Activated T-cell treated with anti-CD3 and anti-CD28 coated beads for 48 hours (primary cell): ENCODE measurements at places on chromosomes 3 and 15.

GRCh38 chr3:53804697-53805462 lies 41.3 kb downstream of the CHDH start:
- DNase-seq: no peak

- DNase-seq: peak; percentile 20
These were observed 3.1 kb upstream of the CAMKV start for GRCh38 chr3:49872801-49873281.

- no peak for DNase-seq
These were observed 72.7 kb downstream of the GREM1 start for GRCh38 chr15:32790352-32790999.

DNA sequence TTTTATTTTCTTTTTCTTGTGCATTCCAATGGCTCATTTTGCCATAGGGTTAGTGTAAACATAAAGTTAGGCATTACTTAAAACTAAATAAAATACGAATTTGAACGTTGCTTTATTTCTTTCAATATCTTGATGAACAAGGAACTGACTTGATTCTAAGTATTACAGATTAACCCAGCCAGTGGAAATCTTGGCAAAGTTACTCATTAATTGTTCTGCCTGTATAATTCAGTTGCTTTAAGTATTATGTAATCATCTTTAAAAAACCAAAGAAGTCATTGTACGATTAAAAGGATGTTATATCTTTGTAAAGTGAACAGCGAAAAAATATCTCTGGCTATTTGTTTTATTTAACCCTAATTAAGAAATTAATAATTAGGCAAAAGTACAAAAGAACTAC lies 737.9 kb upstream of the BCHE start:
- DNase-seq: no peak

DNA sequence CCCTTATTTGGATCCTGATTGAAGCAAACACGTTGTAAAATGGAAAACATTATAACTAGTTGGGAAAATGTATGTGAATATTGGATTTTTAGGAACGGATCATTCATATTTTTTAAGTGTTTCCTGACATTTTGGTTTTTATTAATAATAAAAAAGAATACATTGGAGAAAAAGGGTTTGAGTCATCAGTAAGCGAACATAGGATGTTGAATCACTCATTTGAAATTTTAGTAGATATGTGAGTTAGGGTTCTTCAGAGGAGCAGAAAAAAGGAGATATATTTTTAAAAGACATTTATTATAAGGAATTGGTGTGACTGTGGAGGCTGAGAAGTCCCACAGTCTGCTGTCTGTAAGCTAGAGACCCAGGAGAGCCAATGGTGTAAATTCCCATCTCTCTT lies 258.5 kb downstream of the PTPRG start:
- DNase-seq: no peak

DNA sequence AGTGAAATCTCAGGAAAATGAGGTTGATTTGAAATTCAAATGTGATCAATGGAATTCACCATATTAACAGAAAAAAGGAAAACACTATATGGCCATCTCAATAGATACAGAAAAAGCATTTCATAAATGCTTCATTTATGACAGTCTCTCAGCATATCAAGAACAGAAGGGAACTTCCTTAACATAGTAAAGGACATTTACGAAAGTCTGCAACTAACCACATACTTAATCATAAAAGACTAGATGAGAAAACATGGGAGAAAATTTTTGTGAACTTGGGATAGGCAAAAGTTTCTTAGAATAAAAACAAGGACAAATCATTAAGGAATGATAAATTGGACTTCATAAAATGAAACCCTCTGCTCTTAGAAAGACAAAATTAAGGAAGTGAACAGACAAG lies 24.7 kb upstream of the TIPARP start:
- DNase-seq: no peak

DNA sequence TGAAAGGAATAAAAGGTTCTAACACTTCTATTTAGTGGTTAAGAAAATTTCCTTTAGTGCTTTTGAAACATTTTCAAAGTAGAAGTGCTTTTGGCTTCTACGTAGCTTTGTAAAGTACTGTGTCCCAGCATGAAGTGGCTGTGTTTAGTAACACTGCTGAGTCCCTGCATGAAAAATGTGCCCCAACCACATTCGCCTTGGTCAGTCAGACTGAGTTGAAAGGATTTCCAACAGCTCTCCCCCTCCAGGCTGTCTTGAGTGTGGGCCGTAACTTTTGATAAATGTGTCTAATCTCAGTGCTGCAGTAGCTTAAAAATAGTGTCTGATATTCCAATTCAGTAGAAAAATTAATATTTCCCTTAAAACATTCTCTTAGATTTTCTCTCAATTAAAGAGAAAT lies 115.0 kb downstream of the NR1D2 start:
- no peak for DNase-seq

DNA sequence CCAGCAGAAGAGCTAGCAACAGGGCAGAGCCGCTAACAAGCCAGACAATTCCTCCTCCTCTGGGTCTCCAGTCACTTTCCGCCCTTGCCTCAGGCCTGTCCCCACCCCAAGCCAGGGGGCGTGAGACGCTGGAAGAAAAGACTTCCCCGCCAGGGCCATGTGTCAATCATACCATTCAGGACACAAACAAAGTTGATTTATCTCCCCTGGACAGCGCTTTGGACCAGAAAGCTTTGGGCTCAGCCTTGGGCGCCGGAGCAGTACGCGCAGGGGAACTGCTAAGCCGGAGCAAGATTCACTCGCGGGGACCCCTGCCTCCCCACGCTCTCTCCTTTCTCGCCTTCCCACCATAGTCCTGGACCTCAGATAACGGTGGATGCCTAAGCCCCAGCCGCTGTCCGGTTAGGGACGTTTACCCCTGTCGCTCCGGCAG lies 479 bp downstream of the LRRC2 start:
- no peak for DNase-seq

DNA sequence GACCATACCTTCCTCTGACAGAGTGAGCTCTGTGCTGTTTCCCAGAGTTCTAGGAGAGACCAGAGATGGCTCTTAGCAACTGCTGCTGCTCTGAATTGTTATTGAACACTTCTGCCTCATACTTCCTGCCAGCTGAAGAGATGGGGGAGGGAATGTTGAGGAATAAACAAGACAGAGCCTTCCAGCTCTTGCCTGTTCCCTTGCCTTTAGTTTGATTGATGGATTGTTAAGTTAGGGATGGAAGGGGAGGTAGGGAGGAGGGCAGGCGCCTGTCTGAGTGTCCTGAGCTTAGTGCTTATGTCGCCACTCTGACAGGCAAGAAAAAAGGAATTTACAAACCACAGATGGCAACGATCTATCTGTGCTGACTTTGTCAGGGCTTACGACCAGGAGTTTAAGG lies 42.8 kb downstream of the ZNF609 start:
- no peak for DNase-seq

DNA sequence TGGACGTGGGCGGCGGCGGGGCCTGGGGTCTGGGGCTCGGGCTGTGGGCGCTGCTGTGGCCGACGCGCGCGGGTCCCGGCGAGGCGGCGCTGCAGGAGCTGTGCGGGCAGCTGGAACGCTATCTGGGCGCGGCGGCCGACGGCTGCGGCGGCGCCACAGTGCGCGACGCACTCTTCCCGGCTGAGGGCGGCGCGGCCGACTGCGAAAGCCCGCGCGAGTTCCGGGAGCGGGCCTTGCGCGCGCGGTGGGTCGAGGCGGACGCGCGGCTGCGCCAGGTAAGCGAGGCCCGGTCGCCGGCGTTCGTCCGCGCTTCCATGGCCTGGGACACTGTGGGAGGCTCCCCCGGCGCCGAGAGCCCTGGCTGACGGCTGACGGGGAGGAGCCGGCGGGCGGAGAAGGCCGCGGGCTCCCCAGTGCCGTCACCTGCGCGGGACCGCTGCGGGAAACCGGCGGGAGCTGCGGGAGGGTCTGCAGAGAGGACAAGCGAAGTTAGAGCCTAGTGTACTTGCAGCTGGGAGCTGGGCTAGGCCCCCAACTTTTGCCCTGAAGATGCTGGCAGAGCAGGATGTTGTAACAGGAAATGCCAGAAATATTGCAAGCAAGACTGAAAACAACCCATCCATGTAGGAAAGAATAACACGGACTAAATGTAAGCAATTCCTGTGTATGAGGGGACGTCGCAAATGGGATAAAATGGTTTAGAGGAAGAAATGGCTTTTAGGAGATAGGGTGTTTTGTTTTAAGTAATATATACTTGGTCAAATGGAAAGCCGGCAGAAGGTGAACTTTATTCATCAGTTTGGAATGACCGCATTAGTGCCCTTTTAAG lies 847 bp downstream of the WHAMM start:
- peak; percentile 31 for DNase-seq

DNA sequence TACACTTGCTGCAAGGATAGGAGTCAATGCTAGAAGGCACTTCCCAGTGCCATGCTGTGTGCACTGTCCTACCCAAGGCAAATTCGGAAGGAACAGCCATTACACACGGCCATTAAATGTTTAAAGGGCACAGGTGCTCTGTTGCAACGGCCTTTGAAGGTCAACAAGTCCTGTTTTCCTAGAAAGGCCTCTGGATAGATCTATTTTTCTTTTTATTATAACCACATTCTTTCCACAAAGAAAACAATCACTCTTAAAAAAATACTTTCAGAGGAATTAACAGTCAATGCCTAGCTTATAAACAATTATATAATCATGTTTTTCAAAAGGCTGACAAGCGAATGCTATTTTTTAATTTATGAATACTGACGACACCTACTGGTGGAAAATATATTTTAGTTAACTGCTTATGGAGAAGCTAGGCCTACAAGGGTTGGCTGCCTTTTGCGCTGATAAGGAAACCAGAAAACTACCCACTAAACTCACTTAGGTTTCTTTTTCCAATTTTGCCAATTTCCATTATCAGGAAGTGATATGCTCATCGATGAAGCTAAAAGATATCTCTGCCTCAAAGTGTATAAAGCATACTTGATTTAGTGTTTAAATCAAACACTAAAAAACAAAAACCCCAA lies 2.4 kb downstream of the ARHGEF3 start:
- DNase-seq: no peak

GRCh38 chr3:12588039-12589009 lies 31.4 kb downstream of the MKRN2 start:
- no peak for DNase-seq

DNA sequence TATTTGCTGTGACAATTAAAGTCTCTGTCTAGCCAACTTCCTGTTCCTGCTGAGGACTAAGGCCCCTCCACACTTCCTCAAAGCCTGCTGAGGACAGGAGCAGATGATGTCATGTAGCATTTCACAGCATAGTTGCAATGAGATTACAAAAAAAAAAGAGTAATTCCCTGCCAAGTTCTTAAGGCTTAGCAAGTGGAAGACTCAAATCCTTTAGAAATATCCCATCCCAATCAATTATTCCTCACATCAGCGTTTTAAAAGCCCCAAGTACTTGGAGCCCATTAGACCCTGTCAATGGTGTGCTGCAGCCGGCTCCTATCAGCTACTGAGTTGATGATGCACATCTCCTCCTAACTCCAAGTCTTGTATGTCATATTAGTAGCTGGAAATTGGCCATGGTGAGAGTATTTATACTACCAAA lies 51.7 kb downstream of the TRANK1 start:
- no peak for DNase-seq

- DNase-seq: no peak
These were observed 22.3 kb downstream of the NKIRAS1 start for GRCh38 chr3:23894254-23895061.

DNA sequence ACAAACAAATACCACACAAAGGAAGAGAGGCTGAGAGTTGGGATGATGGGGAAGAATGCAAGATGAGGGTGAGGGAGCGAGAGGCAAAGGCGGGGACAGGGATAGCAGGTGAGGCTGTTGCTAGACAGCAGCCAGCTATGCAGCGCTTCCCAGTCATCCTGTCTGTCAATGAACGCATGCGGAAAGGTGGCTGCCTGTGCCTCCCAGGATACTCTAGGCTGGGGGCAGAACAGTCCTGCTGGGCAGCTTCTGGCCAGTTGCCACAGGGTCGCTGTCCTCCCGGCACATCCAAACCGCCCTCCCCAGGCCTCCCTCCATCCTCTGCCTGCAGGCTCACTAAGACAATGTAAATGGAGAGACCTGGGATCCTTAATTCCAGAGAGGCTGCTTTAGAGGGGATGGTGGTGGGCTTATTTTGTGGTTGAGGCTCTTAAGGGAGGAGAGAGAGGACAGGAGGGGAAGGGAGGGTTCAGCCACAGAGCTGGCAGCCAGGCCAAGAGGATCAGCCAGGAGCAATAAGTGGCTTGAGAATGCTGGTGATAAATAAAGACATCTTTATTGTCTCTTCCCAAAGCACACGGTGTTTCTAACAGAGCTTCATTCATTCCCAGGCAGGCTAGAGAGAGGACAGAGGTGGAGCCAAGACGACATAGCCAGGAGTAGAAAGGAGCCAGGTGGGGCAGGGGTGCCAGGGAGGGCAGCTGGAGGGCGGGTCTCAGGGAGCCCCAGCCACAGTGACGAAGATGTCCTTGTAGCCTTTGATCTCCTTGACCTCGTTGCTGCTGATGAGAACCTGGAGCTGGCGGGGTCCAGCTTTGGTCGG lies 9.2 kb upstream of the TGM5 start:
- no peak for DNase-seq

GRCh38 chr3:128585189-128585588 lies 65.4 kb downstream of the RPN1 start:
- no peak for DNase-seq

- no peak for DNase-seq
These were observed 150.7 kb downstream of the AKAP13 start for GRCh38 chr15:85531083-85531482.

- DNase-seq: no peak
These were observed 999 bp downstream of the SQOR start for GRCh38 chr15:45635763-45636292.

- DNase-seq: no peak
These were observed 833.1 kb downstream of the NAALADL2 start for GRCh38 chr3:175692256-175692655.

- DNase-seq: no peak
These were observed 24.6 kb downstream of the CCR4 start for GRCh38 chr3:32975891-32976595.

GRCh38 chr3:164550857-164551256 lies 527.4 kb downstream of the SI start:
- no peak for DNase-seq

- no peak for DNase-seq
These were observed 44.3 kb downstream of the CD200R1L start for GRCh38 chr3:112802338-112802737.

DNA sequence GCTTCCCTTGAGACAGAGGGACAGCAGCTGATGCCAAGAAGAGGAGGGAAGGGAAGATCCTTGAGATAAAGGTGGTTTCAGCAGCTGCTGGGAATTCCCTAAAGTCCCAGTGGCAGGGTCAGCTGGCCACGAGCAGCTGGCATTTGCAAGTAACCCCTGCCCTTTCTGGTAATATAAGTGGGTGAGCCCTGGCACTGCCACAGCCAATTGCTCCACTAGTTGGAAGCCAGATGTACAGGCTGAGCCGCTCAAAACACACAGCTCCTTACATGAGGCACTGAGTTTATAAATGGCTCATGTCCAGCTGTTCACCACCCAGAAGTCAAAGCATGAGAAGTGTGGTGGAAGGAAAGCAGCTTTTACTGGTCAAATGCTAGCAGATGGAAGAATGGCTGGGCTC lies 35.4 kb downstream of the PRR20G start:
- no peak for DNase-seq

- no peak for DNase-seq
These were observed 476.9 kb downstream of the ZNF385D start for GRCh38 chr3:21274079-21274571.

DNA sequence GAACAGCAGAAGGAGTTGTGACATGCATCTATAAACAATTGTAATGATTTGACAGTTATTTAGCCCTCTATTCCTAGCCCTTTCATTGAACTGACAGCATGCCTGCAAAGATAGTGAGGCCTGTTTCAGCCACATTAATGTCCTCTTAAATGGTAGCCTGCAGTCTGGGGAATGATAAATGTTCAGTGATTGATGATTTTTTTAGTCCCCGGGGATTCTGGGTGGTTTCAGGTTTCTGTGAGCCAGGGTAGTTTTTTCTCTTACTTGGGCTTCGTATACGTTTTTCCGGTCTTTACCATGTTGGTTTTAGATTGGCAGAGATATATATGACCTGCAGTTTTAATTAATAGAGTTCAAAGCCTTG lies 172.0 kb downstream of the TCF12 start:
- DNase-seq: no peak
